ENCODE measurements at places on chromosomes 3 and 15. TPM values are rescaled to one million over a fixed set of nuclear protein-coding genes. Genes with fewer than 3 reads are reported as not detected.

IL20RB gene
- total RNA-seq = 0.32 TPM

FGF12 gene
- 504 TPM for total RNA-seq

IDH2 gene
- total RNA-seq = 802 TPM

- H3K4me3 ChIP-seq = peak overlapping the region; percentile 86
- peaks cover 16% of the 10 kb centered on the region for H3K36me3 ChIP-seq
- peak overlapping the region; percentile 86 for H3K27ac ChIP-seq
- peak; percentile 77 for DNase-seq
These were observed 1.3 kb downstream of the FAM43A start for GRCh38 chr3:194686816-194687637.

- DNase-seq = no peak
- no peak overlapping the region for H3K4me3 ChIP-seq
- no peaks in the 10 kb centered on the region for H3K36me3 ChIP-seq
- H3K4me1 ChIP-seq = no peaks in the 10 kb centered on the region
These were observed 17.4 kb upstream of the ITGA11 start for GRCh38 chr15:68449389-68449788.

DNA sequence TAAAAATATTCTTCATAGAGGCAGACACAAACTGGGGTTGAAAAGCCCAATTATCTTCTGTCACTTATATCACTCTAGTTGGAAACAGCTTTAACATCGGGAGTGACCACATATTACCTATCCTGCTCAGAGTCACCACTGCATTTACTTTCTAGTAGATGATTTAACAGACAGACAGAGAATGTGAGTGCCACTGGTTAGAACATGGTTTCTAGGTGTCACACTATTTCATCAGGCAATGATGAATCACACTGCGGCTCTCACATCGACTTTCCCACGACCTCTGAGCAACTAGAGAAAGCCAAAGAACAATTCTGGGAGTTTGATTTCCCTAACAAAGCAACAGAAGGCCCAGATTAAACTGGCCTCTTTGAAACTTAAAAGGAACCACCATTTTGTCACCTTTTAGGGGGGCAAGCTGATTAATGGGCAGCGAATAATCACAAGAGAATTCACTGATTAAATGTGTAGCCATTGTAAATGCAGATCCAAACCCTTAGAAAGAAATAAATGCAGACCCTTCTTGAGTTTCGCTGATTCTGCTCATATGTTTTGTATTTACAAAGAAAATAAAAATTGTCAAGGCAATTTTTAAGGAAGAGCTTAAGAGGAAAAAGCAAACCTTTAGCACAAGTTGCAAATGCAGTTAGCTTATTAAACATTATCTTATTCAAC, 112.6 kb upstream of the KBTBD8 start:
- H3K4me1 ChIP-seq = no peaks in the 10 kb centered on the region
- H3K4me3 ChIP-seq = no peak overlapping the region
- no peaks in the 10 kb centered on the region for H3K36me3 ChIP-seq
- H3K27me3 ChIP-seq = no peaks in the 10 kb centered on the region
- DNase-seq = no peak

DNA sequence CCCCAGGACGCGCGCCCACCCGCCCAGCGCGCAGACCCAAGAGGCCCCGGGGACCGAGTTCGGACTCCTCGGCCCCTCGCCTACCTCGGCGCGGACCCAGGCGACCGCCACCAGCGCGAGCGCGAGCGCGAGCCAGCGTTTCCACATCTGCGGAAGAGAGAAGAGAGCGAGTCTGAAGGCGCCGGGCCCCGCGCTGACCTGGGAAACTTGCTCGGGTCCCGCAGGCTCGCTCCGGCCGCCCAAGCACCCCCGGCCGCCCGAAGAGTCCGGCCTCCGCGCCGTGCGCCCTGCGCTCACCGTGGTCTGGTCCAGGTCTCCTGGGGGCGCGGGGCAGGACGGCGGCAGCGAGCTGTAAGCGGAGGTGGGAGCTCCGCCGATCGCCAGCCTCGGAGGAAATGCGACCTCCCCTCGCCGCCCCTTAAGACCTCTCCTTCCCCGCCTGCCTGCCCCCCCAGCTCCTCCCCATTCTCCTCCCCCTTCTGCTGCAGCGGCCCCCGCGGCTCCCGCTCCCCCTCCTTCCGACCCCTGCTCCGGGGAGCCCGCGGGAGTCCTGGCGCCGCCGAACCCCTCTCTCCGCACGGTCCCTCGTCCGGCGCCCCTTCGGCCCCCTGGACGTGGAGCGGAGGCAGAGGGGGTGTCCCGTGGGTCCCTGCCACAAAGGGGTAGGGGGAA, at the start of gene FSTL1:
TSS of gene FSTL1 (minus strand) at position 393 of the 672 bp plus-strand sequence. CDS start at position 147, 246 bp downstream.
- peak within 1 kb of the TSS; percentile 94 for H3K27ac ChIP-seq
- H3K27me3 ChIP-seq = no peaks in the 10 kb centered on the region
- DNase-seq = peak; percentile 74
- H3K36me3 ChIP-seq = no peaks in the 10 kb centered on the region
- peaks cover 38% of the 10 kb centered on the region for H3K4me1 ChIP-seq

DNA sequence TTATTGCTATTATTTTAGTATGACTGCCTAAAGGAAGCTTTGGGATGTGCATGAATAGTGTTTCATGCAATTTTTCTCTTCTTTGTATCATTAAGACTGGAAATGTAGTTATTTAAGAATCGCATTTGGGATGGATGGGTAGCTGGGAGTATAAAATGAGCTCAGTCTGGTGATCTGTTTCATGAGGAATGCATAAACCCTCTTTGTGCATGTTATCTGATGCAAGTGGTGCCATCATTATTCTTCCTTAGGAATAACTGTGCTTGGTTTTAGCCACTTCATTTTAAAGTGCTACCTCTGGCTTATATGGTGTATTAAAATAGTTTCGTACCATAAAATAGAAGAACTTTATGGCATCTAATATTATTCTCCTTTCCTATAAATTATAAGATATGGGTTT, 535.6 kb downstream of the GRM7 start:
- no peaks in the 10 kb centered on the region for H3K4me1 ChIP-seq
- no peaks in the 10 kb centered on the region for H3K27me3 ChIP-seq
- H3K27ac ChIP-seq = no peak overlapping the region
- H3K4me3 ChIP-seq = no peak overlapping the region
- no peaks in the 10 kb centered on the region for H3K36me3 ChIP-seq
- no peak for DNase-seq

CYP19A1 gene
- 0.26 TPM for total RNA-seq

DUOX2 gene
- total RNA-seq = 0.40 TPM

DNA sequence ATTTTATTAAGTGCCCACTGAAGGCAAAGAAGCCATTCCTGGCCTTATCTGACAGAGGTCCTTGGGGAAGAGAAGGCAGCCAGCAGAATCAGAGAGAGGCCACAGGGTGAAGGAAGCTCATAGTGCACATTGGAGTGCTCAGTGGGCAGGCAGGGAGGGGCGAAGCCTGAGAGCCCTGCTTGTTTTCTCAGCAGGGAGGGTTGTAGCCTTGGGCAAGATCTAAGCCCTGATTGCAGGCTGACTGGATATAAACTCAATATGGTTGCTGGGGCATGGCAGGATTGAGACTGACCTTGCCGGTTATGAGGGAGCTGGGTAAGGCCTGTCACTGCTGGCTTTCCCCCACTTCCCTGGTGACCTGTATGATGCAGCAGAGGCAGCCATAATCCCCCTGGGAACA, 7.5 kb upstream of the IGSF11 start:
- no peak overlapping the region for H3K27ac ChIP-seq
- no peak overlapping the region for H3K4me3 ChIP-seq
- DNase-seq = no peak
- no peaks in the 10 kb centered on the region for H3K27me3 ChIP-seq

GRCh38 chr15:77352887-77353286, 67.0 kb downstream of the PEAK1 start:
- no peak overlapping the region for H3K27ac ChIP-seq
- H3K4me1 ChIP-seq = peaks cover 35% of the 10 kb centered on the region
- no peaks in the 10 kb centered on the region for H3K27me3 ChIP-seq
- no peak overlapping the region for H3K4me3 ChIP-seq

- peaks cover 17% of the 10 kb centered on the region for H3K4me1 ChIP-seq
- H3K27me3 ChIP-seq = no peaks in the 10 kb centered on the region
- no peak overlapping the region for H3K27ac ChIP-seq
- no peak overlapping the region for H3K4me3 ChIP-seq
- no peaks in the 10 kb centered on the region for H3K36me3 ChIP-seq
These were observed 18.6 kb downstream of the IQSEC1 start for GRCh38 chr3:13054341-13055285.

DNA sequence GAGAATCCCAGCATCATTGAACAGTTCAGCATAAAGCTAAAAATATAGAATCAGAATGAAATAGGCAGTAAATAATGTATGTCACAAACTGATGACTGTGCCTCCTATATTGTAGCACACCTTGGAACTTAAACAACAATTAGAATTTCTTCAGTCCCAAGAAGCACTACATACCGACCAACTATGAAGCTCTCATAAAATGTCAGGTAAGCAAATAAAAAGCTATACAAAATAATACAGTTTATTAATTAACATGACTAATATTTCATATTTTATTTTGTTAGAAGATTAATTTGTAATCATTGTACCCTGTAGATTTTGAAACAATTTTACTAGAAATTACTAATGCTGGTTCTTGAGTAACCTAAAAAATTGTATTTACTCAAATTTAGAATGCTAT, 85.1 kb upstream of the GK5 start:
- H3K27me3 ChIP-seq = no peaks in the 10 kb centered on the region
- no peak for DNase-seq
- no peaks in the 10 kb centered on the region for H3K36me3 ChIP-seq
- no peak overlapping the region for H3K4me3 ChIP-seq

ZNF662 gene
- total RNA-seq = 4.8 TPM

DNA sequence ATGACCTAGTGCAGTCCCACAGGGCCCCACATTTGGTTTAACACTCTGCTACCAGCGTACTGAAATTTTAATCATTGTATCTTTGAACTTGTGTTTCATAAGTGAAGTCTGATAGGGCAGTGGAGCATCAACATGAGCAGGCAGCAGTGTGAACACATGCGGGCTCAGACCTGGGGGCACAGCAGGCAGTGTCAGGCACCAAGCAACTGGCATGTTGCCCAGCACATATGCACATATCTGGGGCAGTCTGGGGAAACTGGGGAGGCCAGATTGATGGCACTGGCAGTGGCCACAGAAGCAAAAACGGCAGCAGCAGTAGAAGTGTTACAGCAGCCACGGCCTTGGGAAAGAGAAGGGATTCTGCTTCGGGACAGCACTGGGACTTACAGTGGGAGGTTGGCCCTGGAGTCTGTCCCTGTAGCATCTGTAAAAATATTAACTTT, 353.9 kb upstream of the KCNMB2 start:
- no peaks in the 10 kb centered on the region for H3K27me3 ChIP-seq
- no peak overlapping the region for H3K27ac ChIP-seq
- no peaks in the 10 kb centered on the region for H3K36me3 ChIP-seq
- peaks cover 5% of the 10 kb centered on the region for H3K4me1 ChIP-seq

GRCh38 chr3:141332416-141332815, 35.9 kb upstream of the ZBTB38 start:
- no peaks in the 10 kb centered on the region for H3K36me3 ChIP-seq
- H3K4me1 ChIP-seq = peaks cover 38% of the 10 kb centered on the region
- DNase-seq = no peak
- no peak overlapping the region for H3K4me3 ChIP-seq

GRCh38 chr3:39750712-39751111, 58.7 kb upstream of the MYRIP start:
- H3K4me3 ChIP-seq = no peak overlapping the region
- no peaks in the 10 kb centered on the region for H3K36me3 ChIP-seq
- no peaks in the 10 kb centered on the region for H3K27me3 ChIP-seq
- no peaks in the 10 kb centered on the region for H3K4me1 ChIP-seq

DNA sequence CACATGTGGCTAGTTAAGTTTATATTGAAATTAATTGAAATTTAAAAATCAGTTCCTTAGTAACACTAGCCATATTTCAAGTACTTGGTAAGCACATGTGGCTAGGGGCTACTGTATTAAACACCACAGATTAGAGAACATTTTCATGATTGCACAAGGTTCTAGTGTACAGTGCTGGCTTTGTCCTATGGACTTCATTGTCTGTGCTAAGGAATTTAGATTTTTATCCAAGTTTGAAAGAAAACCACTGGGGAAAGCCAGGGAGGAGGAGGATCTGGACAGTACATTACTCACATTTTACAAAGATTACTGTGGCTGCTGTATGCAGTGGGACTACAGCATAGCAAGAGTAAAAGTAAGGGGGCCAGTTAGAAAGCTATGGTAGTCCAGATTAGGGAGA, 13.9 kb downstream of the STAC start:
- no peaks in the 10 kb centered on the region for H3K36me3 ChIP-seq
- no peak for DNase-seq
- no peak overlapping the region for H3K27ac ChIP-seq
- H3K4me3 ChIP-seq = no peak overlapping the region
- H3K4me1 ChIP-seq = no peaks in the 10 kb centered on the region
- H3K27me3 ChIP-seq = no peaks in the 10 kb centered on the region

ZNF445 gene
- 16.0 TPM for total RNA-seq

DNA sequence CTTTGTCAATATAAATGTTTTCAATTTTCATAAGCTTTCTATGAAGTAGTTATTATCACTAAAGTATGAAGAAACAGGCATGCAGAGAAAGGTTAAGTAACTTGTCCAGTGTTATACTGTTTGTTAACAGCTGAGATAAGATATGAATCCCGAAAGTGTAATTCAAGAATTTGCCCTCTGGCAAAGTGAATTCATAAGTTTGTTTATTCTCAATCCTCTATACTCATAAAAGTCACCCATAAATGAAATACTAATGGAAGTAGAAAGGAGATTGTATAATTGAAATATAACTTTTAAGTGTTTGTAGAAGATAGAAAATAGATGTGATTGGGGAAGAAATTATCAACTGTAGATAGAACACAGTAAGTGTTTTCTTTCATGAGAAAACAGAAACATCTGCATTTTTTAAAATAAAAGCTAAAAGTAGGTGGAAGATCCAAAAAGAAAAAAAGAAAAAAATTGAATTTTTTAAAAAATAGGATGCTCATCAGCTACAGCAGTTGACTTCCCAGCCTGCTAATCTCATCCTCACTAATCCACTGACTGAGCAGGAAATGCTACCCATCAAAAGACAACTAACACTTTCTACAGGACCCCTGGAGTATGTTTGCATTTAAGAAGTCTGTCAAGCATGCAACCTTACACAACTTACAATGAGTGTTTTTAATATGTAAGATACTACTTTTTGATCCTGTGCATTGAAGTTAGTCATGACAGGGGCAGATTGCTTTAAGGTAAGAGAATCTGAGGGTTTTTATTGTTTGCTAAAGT, 878.1 kb downstream of the SI start:
- no peak overlapping the region for H3K27ac ChIP-seq
- no peaks in the 10 kb centered on the region for H3K27me3 ChIP-seq
- no peak overlapping the region for H3K4me3 ChIP-seq
- DNase-seq = no peak

GRCh38 chr3:108475220-108475782, 35.1 kb downstream of the MYH15 start:
- no peak overlapping the region for H3K27ac ChIP-seq
- no peaks in the 10 kb centered on the region for H3K36me3 ChIP-seq
- no peak overlapping the region for H3K4me3 ChIP-seq
- no peak for DNase-seq
- H3K27me3 ChIP-seq = no peaks in the 10 kb centered on the region

- no peak for DNase-seq
- H3K27me3 ChIP-seq = no peaks in the 10 kb centered on the region
- no peaks in the 10 kb centered on the region for H3K36me3 ChIP-seq
These were observed 122.4 kb upstream of the IL12A start for GRCh38 chr3:159866201-159866746.

Measured in heart right ventricle (tissue), 16 donors.